ENCODE measurements at places on chromosomes 7 and 10.
A peak's percentile ranks its signal among the peaks of the same experiment; 100 is the strongest.

GRCh38 chr10:49679480-49679893 lies at the start of gene C10orf53:
TSS of gene C10orf53 (plus strand) at chr10:49679651. CDS start at chr10:49679698, 47 bp downstream.
- peak; percentile 12 for DNase-seq

- no peak for DNase-seq
Observed at GRCh38 chr7:107922886-107923285, 31.9 kb downstream of the DLD start.

- DNase-seq, result no peak
Observed at GRCh38 chr7:130922206-130923112, 188.5 kb upstream of the KLF14 start.

- no peak for DNase-seq
Observed at GRCh38 chr7:38160003-38160571, 18.0 kb upstream of the STARD3NL start.

DNA sequence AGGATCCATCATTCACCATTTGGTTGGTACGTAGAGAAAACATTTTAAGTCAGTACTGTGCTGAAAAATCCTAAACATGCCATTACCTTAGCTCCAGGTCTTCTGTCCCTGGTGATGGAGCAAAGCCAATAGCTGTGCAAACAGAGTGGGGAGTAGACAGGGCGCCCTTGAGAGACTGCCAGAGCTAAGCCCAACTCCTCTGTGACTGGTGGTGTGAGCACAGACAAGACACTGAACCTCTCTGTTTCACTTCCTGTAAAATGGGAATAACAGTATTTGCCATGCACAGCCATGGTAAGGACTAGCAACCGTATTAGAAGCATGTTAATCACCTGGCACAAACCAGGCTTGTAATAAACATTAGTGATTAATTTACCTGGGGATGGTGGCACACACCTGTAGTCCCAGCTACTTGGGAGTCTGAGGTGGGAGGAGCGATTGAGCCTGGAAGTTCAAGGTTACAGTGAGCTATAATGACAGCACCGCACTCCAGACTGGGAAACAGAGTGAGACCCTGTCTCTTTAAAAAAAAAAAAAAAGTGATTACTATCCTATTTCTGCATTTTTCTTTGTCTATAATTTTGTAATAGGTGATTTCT lies 28.7 kb downstream of the LYZL1 start:
- DNase-seq, result no peak

- DNase-seq, result no peak
Observed at GRCh38 chr10:78013564-78013963, 15.8 kb downstream of the POLR3A start.

GRCh38 chr7:118473271-118473670 lies 248.8 kb downstream of the ANKRD7 start:
- DNase-seq, result no peak

- DNase-seq, result no peak
Observed at GRCh38 chr10:126536148-126536547, 134.3 kb downstream of the C10orf90 start.

DNA sequence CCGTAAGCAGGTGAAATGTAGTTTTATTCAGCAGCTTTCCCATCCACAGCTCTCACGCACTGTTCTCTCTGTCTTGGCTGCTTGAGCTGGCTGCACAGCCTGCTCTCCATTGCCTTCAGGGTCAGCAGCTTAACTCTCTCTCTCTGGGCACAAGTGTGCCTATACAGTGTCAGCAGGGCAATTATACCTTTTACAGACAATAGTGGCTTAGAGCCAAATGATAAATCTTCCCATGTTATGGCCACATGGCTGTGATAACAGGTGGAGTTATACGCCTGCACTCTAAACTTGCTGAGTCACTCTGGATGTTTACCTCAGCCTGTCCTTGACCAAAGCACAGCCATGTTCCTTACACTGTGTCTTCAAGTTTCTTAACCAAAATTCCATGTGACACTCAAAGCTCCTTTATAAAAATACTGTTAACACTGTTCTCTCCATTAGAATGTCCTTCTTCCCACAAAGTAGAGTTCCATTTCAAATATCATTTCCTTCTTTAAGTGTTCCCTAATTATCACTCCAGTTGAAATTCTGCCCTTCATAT lies 6.1 kb downstream of the RNF133 start:
- DNase-seq, result no peak

GRCh38 chr7:132030883-132031282 lies 474.5 kb upstream of the PODXL start:
- DNase-seq, result no peak

DNA sequence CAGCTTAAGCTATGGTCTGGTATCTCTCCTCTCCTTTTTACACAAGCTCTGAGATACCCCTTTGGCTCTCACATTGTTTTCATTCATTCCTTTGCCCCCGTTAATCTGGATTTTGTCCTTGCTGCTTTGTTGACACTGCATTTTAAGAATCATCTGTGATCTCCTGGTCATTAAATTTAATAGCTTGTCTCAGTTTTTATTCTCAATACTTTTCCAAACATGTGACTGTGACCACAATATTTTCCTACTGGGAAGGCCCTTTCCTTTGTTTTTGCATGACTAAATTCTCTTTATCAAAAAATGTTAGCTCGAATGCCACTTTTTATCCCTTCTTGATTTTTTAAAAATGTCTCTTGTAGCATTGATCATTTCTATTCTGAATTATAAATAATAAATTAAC lies 171.2 kb downstream of the SUGCT start:
- DNase-seq, result peak; percentile 37

DNA sequence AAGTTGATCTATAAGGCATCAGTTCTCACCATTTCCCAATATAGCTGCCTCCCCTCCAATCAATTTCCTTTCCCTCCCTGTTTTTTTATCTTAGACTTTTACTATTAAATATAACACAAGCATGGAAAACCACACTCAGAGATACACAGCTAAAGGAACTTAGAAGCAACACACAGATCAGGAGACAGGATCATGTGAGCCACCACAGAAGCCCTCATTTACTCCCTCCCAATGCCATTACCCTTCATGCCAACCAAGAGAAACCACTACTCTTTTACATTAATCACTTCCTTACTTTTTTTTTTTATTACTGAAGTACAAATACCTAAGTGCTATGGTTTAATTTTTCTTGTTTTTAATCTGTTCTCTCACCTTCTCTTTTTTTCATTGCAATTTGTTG lies 33.0 kb downstream of the COG5 start:
- DNase-seq, result no peak

GRCh38 chr7:89908736-89909135 lies 245.5 kb upstream of the STEAP1 start:
- DNase-seq, result no peak

DNA sequence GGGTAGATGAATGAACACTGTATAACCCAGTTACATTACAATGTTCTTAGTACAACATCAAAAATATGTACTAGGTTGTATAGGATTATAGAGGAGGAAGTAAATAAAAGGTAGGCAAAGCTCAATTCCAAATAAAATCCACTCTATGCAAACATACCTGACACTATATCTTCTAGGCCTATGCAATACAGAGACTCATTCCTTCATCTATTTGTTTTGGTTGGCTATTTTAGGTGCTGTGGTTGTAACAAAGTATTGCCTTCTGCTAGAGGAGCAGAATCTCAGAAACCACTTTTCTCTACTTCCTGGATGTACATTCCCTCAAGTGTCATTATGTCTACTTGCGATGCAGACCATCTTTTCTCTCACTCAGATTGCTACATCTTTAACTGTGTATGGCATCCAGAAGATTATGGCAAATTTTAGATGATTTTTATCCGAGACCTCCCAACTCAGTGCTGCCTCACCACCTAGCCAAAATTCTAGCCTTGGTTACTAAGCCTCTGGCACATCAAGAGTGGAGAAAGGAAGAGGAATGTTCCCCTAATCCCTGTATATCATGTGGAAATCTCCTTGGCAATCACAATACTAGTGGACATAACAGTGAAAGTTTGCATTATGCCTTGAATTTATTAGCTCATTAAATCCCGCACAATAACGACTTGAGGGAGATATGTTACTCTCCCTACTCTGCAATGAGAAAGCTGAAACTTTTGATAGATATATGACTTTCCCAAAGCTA lies 5.5 kb upstream of the TFPI2 start:
- DNase-seq, result no peak

GRCh38 chr10:77228559-77228958 lies 409.0 kb downstream of the KCNMA1 start:
- no peak for DNase-seq

GRCh38 chr7:156640949-156641485 lies 443 bp downstream of the RNF32 start:
- peak; percentile 49 for DNase-seq

DNA sequence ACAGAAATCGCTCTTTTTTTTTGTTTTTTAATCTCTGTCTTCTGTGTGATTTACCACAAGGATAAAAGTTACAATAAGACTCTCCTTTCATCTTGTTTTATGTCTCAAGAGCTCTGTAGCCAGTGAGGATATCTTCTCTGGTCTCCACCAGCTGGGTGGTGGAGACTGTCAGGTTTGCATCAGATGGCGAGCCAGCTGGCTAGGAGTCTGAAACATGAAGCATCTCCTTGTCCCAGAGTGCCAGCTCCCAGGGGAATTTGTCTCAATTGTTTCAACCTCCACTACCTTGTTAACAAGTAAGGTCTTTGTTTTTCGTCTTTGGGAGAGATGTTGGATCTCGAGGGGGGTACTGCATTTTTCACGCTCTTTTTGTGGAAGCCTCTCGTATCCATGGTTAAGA lies 47.3 kb downstream of the FRMPD2 start:
- no peak for DNase-seq

DNA sequence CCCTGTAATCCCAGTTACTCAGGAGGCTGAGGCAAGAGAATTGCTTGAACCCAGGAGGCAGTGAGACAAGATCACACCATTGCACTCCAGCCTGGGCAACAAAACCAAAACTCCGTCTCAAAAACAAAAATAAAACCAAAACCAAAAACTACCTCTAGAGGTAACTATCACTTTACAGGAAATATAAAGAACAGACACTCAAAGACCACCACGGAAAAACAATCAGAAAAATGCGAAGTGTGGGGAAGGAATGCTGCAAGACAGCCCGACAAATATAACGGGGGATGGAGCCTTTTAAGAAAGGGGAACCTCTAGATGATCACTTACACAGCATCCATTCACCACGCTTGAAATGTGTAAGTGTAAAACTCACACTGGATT lies 4.3 kb downstream of the HNRNPF start:
- no peak for DNase-seq
